Left ventricle myocardium inferior (tissue), 1 donor: ENCODE measurements at places on chromosomes 2 and 18. TPM values are rescaled to one million over a fixed set of nuclear protein-coding genes. Genes with fewer than 3 reads are reported as not detected.

DNA sequence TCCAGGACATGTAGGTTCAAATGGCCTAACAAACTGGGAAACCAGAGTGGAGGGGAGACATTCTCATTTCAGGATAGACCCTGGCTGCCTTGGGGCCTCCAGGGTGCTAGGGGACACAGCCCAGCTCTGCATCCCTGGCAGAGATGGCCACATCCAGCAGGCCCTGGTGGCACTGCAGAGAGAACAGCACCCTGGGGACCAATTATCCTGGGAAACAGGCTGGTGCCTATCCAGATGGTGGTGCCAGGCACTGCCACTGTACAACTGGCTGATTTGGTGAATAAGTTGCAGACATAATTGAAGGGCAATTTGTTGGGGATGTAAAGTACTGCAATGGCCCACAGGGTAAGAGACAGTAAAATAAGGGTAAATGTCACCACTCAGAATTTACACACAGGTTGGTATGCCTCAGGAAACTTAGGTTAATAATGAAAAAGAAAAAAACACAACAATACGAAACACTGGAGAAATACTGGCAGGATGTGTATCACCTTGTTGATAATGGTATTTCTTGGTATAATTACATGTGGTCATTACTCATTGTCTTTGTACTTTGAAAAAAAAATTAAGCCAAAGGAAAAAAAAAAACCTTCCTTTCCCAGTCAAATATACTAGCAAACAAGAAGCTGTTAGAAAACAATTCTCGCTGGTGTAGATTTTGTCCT lies 12.8 kb upstream of the SFTPB start:
- peak overlapping the region; percentile 47 for H3K27ac ChIP-seq
- no peaks in the 10 kb centered on the region for H3K36me3 ChIP-seq
- DNase-seq: no peak

- no peaks in the 10 kb centered on the region for H3K36me3 ChIP-seq
- H3K4me1 ChIP-seq: no peaks in the 10 kb centered on the region
- H3K27me3 ChIP-seq: peaks cover 9% of the 10 kb centered on the region
- no peak overlapping the region for H3K27ac ChIP-seq
- no peak overlapping the region for H3K4me3 ChIP-seq
Observed at GRCh38 chr2:11651856-11652548, 18.0 kb downstream of the NTSR2 start.

- no peak for DNase-seq
- H3K4me1 ChIP-seq: peaks cover 23% of the 10 kb centered on the region
- H3K27me3 ChIP-seq: peaks cover 100% of the 10 kb centered on the region
- H3K4me3 ChIP-seq: peak overlapping the region; percentile 77
Observed at GRCh38 chr2:206273905-206274304, 558 bp upstream of the ZDBF2 start.

DNA sequence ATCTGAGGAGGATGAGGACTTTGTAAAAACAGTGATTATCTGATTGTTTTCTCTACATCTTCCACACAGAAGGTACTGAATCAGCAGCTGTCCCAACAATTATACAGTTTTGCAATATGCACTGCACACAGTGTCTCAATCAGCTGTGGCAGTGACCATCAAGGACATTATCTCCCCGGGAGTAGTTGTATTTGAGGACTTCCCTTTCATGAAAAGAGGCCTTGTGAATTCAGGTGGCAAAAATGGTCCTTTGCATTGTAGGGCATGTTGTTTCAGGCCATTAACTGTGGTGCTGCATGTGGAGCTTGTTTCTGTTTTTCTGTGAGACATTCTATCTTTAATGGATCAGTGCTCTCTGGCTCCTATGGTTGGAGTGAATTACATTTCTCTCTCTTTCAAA lies 779.4 kb upstream of the FSHR start:
- H3K27ac ChIP-seq: no peak overlapping the region
- H3K36me3 ChIP-seq: no peaks in the 10 kb centered on the region
- no peak for DNase-seq
- peaks cover 19% of the 10 kb centered on the region for H3K4me1 ChIP-seq
- no peaks in the 10 kb centered on the region for H3K27me3 ChIP-seq
- H3K4me3 ChIP-seq: no peak overlapping the region

Gene ZNF396
- total RNA-seq: 0.71 TPM

GRCh38 chr2:181779288-181780021 lies 99.1 kb upstream of the NEUROD1 start:
- peak overlapping the region; percentile 16 for H3K27ac ChIP-seq
- H3K36me3 ChIP-seq: no peaks in the 10 kb centered on the region
- no peak for DNase-seq
- H3K27me3 ChIP-seq: no peaks in the 10 kb centered on the region
- H3K4me3 ChIP-seq: no peak overlapping the region
- peaks cover 12% of the 10 kb centered on the region for H3K4me1 ChIP-seq

GRCh38 chr2:128159437-128159836 lies 68.4 kb downstream of the UGGT1 start:
- H3K4me1 ChIP-seq: peaks cover 12% of the 10 kb centered on the region
- peaks cover 67% of the 10 kb centered on the region for H3K36me3 ChIP-seq
- H3K4me3 ChIP-seq: no peak overlapping the region
- no peak overlapping the region for H3K27ac ChIP-seq
- no peaks in the 10 kb centered on the region for H3K27me3 ChIP-seq
- no peak for DNase-seq

Gene LINC00305
- not detected for total RNA-seq

- peaks cover 4% of the 10 kb centered on the region for H3K4me1 ChIP-seq
- no peak overlapping the region for H3K4me3 ChIP-seq
- H3K36me3 ChIP-seq: no peaks in the 10 kb centered on the region
- no peak overlapping the region for H3K27ac ChIP-seq
Observed at GRCh38 chr2:62038975-62039771, 133.7 kb downstream of the COMMD1 start.

DNA sequence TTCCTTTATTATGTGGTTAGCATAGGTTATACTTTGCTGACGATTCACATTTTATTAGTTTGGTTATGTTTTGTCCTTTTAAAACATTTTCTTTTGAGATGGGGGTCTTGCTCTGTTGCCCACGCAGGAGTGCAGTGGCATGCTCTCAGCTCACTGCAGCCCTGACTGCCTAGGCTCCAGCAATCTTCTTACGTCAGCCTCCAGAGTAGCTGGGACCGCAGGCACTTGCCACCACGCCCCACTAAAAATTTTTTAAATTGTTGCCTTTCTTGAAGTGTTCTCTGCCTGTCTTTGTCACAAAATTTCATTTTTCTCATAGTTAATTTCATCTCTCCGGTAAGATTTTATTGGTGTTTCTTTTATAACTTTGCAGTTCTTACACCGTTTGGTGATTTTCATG lies 18.9 kb downstream of the HRH4 start:
- no peak for DNase-seq
- no peaks in the 10 kb centered on the region for H3K36me3 ChIP-seq
- no peaks in the 10 kb centered on the region for H3K27me3 ChIP-seq

Gene EHBP1
- total RNA-seq: 20.4 TPM

DNA sequence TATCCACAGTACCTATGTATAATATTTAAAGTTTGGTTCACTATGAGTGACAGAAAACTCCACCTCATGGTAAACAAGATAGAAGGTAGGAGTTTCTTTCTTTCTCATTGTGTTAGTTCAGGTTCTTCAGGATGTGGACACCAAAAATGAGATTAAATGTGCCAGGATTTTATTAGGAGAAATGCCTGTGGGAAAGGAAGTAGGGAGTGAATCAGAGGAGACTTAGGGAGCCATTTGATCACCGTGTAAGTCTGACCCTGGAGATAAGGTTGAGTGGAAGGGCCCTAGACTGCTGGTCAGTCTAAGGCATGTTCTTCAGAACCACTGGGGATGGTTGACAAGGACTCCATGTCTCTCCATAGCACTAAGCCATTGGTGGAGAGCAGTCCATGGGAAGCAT lies 8.1 kb downstream of the AOX1 start:
- H3K27me3 ChIP-seq: peaks cover 37% of the 10 kb centered on the region
- H3K4me1 ChIP-seq: no peaks in the 10 kb centered on the region
- DNase-seq: no peak
- H3K4me3 ChIP-seq: no peak overlapping the region
- H3K36me3 ChIP-seq: no peaks in the 10 kb centered on the region

DNA sequence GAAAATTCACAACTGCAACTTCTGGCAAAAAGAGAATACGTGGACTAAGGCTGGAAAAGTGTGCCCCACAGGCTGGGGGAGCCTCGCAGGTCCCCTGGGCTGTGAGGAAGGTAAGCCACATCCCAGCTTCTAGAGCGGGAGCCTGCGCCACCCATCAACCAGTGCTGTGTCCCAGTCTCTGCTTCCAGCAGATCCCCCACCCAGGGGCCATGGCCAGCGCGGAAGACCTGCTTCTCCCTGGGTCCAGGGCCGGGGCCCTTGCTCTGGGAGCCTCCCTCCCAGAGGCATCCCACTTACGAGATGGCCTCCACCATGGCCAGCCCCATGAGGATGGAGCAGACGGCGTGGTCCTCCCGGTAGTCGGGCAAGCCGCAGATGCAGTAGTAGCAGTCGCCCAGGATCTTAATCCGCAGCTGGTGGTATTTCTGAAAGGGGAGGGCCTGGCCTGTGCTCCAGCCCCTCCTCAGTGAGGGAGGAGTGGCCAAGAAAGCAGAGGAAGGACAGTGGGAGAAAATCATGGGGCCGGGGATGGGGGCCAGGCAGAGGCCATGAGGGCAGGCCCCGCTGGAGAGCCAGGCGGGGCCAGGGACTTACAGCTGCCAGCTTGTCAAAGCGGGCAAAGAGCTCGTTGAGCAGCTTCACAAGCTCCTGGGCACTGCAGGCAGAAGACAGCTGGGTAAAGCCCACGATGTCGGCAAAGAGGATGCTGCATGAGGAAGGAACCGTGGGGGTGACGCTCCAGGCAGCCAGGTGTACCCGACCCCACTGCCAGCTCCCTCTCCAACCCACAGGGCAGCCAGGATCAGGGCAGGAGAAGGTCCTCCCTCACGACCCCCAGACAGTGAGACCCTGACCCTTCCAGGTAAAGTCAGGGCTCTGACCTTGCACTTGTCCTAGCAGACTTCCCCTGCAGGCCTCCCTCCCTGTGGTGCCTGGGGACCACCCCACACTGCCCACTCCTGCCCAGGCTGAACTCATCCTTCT lies 48.0 kb downstream of the CENPO start:
- peaks cover 9% of the 10 kb centered on the region for H3K36me3 ChIP-seq
- H3K4me1 ChIP-seq: no peaks in the 10 kb centered on the region
- no peaks in the 10 kb centered on the region for H3K27me3 ChIP-seq

Gene LIMS2
- total RNA-seq: 173 TPM

GRCh38 chr2:66843847-66844246 lies 408.9 kb downstream of the MEIS1 start:
- H3K36me3 ChIP-seq: no peaks in the 10 kb centered on the region
- no peak overlapping the region for H3K27ac ChIP-seq
- DNase-seq: no peak
- H3K4me3 ChIP-seq: no peak overlapping the region
- no peaks in the 10 kb centered on the region for H3K27me3 ChIP-seq

Gene CDK15
- 0.16 TPM for total RNA-seq

Gene SPR
- 53.5 TPM for total RNA-seq

DNA sequence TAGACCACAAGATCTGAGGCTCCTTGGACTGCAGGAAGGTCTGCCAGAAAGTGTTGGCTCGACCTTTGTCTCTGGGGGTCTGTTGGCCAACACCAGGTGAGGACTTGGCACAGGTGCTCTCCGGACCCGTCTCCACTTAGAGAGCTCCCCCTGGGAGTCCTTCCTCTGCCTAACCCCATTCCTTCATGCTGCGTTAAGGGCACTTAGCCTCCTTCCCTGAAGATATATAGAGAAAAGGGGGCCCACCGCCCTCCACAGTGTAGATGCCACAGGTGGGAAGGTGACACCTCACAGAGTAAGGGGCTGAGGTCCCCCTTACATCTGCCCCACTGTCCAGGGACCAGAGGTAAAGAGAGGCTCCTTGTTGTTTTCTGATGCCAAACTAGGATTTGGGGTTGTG lies 8.2 kb downstream of the IGFBP5 start:
- peaks cover 14% of the 10 kb centered on the region for H3K36me3 ChIP-seq
- H3K27me3 ChIP-seq: peaks cover 4% of the 10 kb centered on the region
- H3K4me3 ChIP-seq: no peak overlapping the region

GRCh38 chr2:61775956-61776570 lies 77.8 kb downstream of the FAM161A start:
- H3K4me1 ChIP-seq: peaks cover 5% of the 10 kb centered on the region
- DNase-seq: no peak
- no peaks in the 10 kb centered on the region for H3K36me3 ChIP-seq
- H3K27me3 ChIP-seq: peaks cover 9% of the 10 kb centered on the region

GRCh38 chr2:79817288-79817687 lies 304.4 kb downstream of the CTNNA2 start:
- no peaks in the 10 kb centered on the region for H3K36me3 ChIP-seq
- no peak overlapping the region for H3K27ac ChIP-seq
- no peak overlapping the region for H3K4me3 ChIP-seq
- no peaks in the 10 kb centered on the region for H3K4me1 ChIP-seq

- no peaks in the 10 kb centered on the region for H3K27me3 ChIP-seq
- no peak overlapping the region for H3K27ac ChIP-seq
- no peak for DNase-seq
- H3K4me1 ChIP-seq: no peaks in the 10 kb centered on the region
- H3K4me3 ChIP-seq: no peak overlapping the region
Observed at GRCh38 chr2:13560322-13560721, 843.6 kb downstream of the TRIB2 start.

Gene TRIM43
- not detected for total RNA-seq

- no peak overlapping the region for H3K27ac ChIP-seq
- no peak for DNase-seq
- no peaks in the 10 kb centered on the region for H3K4me1 ChIP-seq
Observed at GRCh38 chr2:186734957-186735734, 41.3 kb downstream of the FAM171B start.

GRCh38 chr2:231820786-231821303 lies 34.6 kb downstream of the COPS7B start:
- H3K36me3 ChIP-seq: no peaks in the 10 kb centered on the region
- no peak for DNase-seq

GRCh38 chr2:218435003-218435982 lies 16.4 kb downstream of the VIL1 start:
- H3K4me1 ChIP-seq: no peaks in the 10 kb centered on the region
- no peak overlapping the region for H3K27ac ChIP-seq
- no peak overlapping the region for H3K4me3 ChIP-seq
- H3K27me3 ChIP-seq: no peaks in the 10 kb centered on the region
- no peaks in the 10 kb centered on the region for H3K36me3 ChIP-seq

GRCh38 chr2:232200195-232200594 lies 178.4 kb upstream of the ALPP start:
- H3K27ac ChIP-seq: no peak overlapping the region
- no peak overlapping the region for H3K4me3 ChIP-seq
- H3K36me3 ChIP-seq: peaks cover 12% of the 10 kb centered on the region
- H3K27me3 ChIP-seq: no peaks in the 10 kb centered on the region

DNA sequence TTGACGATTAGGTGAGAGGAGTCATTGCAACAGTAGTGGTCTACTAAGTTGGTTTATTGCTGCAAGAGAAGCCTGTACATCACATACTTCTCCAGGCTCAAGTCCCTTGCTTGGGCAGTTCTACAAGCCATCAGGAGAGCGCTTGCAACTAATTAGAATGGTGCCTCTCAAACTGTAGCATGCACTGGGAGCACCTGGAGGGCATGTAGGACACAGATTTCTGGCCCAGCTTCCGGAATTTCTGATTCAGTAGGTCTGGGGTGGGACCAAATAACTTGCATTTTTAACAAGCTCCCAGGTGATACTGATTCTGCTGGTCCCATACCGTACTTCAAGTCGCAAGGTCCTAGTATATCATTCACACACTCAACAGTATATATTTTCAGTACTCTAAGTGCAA lies 34.5 kb upstream of the CCDC88A start:
- no peaks in the 10 kb centered on the region for H3K27me3 ChIP-seq
- no peaks in the 10 kb centered on the region for H3K36me3 ChIP-seq
- no peaks in the 10 kb centered on the region for H3K4me1 ChIP-seq
- DNase-seq: no peak
- H3K4me3 ChIP-seq: no peak overlapping the region
